Ureter (tissue), 1 donor: ENCODE measurements at places on chromosomes 2 and 18. TPM values are rescaled to one million over a fixed set of nuclear protein-coding genes. Genes with fewer than 3 reads are reported as not detected.
A peak's percentile ranks its signal among the peaks of the same experiment; 100 is the strongest.

The POTEI gene
- not detected for total RNA-seq

The ASXL3 gene
- 5.9 TPM for total RNA-seq

GRCh38 chr2:132741754-132742153, 71.7 kb upstream of the LYPD1 start:
- DNase-seq, result no peak

- DNase-seq, result peak; percentile 75
Measured at GRCh38 chr2:30412047-30412683, 34.9 kb upstream of the LCLAT1 start.

GRCh38 chr2:235596272-235596671, 102.4 kb downstream of the AGAP1 start:
- DNase-seq, result no peak
